ENCODE measurements at places on chromosomes 16 and 17.
A peak's percentile ranks its signal among the peaks of the same experiment; 100 is the strongest.

DNA sequence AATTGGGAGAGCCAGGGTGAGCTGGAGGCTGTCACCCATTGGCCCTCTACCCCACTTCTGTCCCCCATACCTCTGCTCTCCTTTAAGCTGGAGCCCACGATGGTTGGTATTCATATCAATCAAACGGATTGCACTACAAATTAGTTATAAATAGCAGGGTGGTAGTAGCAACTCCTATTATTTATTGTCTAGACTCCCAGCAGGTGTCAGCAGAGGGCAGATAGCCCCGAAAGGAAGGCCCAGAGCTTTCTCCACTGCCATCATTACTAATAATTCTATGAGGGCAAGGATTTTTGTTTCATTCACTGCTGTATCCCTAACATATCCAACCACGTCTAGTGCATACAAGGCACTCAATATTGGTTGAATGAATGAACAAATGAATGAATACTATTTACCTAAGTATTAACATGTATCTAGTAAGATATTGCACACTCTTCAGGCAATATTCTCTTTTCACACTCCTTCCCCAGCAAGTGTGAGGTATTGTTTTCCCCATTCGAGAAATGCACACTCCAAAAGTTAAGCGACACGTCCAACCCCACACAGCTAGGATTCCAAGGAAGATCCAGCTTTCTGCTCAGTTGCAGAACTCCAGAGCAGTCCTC is 6.3 kb downstream of the C17orf50 start:
- peak; percentile 55 for DNase-seq

- DNase-seq = no peak
Observed at GRCh38 chr16:58837950-58838349, 103.8 kb upstream of the GOT2 start.

- DNase-seq = no peak
Observed at GRCh38 chr17:30513346-30513745, 36.1 kb downstream of the GOSR1 start.

DNA sequence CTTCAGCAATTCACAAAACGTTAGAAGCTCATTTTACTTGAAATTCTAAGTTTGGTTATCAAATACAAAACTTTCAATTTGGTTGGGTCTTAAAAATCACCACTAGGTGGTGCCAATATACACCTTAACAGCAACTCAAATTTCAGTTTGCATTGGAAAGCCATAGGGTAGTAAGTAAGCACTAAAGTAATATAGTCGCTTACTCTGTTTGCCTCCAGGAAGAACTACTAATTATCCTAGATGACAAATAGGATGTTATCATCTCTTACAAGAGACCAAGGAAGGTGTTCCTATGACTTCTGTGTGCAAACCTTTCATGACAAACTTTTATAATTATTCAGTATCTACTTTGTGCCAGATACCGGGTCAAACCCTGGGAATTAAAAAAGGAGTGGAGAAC is 93.3 kb downstream of the MYO1D start:
- peak; percentile 75 for DNase-seq

Data from eye (tissue), 1 donor.